ENCODE measurements at places on chromosomes 1 and 21.

GRCh38 chr1:44147582-44147981 is 6.2 kb upstream of the KLF18 start:
- no peak for DNase-seq

- DNase-seq, result no peak
Observed at GRCh38 chr1:181496759-181497158, 13.4 kb downstream of the CACNA1E start.

DNA sequence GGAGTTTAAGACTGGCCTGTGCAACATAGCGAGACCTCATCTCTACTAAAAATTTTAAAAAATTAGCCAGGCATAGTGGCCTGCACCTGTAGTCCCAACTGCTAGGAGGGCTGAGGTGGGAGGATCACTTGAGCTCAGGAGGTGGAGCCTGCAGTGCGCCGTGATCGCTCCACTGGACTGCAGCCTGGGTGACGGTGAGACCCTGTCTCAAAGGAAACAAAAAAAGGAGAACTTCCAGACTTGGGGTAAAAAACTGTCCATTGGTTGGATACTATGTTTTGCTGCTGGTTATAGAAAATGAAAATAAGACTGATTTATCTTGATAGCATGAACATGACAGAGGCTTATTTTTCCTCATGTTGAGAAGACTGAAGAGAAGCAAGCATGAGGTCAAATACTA is 79.4 kb downstream of the WDR4 start:
- DNase-seq, result no peak

DNA sequence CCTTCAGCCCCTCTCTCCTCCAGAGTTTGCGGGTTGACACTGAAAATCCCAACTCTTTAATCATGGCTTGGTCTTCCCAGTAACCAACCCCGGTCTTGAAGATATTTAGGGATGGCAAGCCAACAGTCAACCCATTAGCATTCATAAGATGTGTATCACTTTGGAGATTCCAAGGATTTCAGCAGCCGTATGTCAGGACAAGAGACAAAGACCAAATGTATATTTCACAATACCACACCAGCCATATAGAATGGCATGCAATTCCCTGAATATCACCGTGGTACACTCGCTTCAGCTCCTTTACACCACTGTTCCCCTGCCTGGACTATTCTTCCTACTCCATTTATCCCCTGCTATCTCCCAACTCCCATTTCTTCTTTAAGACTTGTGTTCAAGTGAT is 109.2 kb downstream of the CSMD2 start:
- no peak for DNase-seq

DNA sequence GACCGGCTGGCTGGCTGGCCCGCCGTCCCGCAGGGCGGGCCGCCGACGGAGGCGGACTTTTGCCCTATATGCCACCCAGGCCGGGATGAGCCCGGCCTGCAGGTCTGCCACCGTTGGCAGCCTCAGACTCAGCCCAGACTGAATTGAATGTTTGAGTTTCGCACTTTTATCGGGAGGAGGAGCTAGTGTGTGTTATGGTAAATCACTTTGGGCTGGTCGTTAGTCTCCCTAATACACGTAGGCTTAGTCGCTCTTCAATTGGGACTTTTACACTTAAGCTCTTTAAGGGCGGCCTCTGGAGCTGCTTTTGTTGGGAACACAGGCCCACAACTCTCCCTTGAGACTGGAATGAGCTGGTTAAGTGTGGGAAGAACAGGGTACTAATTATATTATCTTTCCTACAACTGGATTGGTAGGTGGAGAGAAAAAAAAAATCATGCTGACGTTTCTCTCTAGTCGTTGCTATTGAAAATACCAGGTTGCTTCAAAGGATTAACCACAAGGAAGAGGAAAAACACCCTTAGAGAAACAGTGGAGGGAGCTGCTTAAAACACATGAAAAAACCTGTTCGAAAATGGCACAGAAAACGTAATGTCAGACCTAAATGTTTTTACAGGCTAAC is 1.4 kb upstream of the IRF2BP2 start:
- peak; percentile 22 for DNase-seq

DNA sequence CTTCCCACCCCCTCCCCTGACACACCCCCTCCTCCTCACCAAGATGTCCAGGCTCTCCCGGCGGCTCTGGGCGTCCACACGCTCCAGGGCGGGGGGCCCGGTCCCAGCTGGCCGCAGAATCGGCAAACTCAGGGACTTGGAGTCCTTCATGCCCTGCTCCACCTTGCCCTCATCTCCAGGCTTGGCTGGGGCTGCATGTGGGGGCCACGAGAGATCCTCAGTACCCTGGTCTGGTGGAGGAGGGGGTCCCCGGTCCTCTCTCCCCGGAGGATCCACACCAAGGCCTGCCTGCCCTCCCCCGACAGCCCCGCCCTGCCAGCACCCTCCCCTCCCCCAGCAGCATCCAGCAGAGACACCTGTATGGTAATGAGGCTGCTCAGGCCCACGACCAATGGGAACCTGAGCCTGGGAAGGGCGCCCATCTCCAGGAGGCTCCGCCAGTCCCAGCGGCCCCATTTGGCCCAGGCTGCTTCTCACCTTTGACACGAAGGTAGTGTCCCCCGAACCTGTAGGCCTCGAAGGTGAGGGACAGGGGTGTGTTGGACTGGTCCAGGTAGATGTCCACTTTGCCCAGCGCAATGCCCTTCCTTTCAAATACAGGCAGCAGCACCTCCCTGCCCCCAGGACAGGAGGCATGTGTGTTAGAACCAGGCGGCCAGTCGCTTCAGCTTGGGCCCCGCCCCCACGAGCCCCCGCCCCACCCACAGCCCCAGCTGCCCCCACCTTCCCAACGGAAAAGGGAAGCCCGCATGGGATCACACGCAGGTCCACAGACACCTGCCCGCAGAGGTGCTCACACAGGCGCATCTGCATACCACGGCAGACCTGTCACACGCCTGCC is 8.2 kb upstream of the TNFRSF25 start:
- DNase-seq, result no peak

- no peak for DNase-seq
Observed at GRCh38 chr1:38186566-38186965, 140.0 kb upstream of the POU3F1 start.

DNA sequence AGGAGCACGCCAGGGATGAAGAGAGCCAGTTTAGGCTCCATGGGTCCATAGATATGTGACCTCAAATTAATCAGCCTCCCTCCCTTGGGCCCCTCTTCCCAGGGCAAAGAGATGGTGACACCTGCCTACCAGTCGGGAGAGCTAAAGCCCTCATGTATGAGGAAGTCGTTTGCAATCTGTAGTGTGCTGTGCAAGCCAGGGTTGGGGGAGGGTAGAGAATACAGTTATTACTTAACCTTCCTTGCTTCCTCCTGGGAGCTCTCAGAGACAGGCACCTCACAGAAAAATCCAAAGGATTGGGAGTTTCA is 4.0 kb downstream of the PGLYRP4 start:
- DNase-seq, result no peak

DNA sequence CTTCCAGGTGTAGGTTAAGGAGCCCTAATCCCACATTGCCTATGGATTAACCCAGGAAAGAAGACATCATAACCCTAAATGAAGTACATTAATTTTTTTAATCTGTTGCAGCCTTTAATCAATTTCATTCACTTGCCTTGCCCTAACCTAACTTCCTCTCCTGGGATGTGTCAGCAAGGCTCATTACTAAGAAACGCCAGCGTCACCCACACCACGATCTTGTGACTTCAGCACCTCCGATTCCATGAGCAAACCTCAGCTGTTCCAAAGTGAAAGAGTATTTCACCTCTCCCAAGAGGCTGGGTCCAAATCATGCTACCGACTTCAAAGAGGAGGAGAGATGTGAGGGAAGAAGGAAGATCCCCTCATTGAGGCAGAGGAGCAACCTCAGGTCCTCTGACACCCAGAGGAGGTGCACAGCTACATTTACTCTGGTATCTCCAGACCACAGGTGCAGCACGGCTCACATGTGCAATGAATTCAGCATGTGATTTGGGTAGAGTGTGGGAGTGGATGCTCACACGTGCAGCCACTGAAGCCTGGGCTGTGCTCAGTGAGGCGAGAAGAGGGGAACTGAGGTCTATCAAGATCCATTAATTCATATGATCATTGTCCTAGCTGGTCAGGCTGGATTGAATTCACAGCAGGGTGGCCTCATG is 134.1 kb downstream of the SLC30A10 start:
- no peak for DNase-seq

- DNase-seq, result no peak
Observed at GRCh38 chr21:42437786-42438185, 34.1 kb downstream of the UBASH3A start.

GRCh38 chr1:234869182-234870019 is 259.2 kb downstream of the TOMM20 start:
- no peak for DNase-seq
